ENCODE measurements at places on chromosomes 1 and 21.

DNA sequence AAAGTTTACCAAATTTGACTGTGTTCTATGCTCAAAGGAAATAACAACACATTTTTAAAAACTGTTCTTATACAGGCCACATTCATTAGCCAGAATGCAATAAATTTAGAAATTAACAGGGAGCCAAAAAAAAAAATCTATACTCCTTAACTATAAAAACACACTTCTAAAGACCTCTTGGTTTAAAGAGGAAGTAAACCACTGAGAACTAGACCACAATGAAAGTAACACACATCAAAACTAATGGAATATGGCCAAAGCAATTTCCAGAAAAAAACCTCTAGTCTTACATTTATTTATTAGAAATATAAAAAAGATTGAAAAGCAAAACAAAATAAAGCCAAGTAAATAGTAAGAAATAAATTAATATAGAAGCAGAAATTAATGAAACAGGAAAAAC is 48.9 kb upstream of the GADD45A start:
- DNase-seq: no peak

DNA sequence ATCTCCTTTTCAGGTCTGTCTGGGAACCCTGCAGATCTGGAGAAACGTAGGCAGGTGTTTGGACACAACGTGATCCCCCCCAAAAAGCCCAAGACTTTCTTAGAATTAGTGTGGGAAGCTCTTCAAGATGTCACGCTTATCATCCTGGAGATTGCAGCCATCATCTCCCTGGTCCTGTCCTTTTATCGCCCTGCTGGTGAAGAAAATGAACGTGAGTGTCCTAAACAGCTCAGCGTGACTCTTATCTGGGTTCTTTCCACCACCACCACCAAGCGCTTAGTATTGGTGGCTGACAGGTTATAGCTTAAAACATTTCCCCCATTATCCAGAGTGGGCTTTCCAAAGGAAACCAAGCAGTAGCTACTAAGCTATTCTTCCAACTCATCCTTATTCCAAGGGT is 66.8 kb upstream of the LAX1 start:
- DNase-seq: no peak

DNA sequence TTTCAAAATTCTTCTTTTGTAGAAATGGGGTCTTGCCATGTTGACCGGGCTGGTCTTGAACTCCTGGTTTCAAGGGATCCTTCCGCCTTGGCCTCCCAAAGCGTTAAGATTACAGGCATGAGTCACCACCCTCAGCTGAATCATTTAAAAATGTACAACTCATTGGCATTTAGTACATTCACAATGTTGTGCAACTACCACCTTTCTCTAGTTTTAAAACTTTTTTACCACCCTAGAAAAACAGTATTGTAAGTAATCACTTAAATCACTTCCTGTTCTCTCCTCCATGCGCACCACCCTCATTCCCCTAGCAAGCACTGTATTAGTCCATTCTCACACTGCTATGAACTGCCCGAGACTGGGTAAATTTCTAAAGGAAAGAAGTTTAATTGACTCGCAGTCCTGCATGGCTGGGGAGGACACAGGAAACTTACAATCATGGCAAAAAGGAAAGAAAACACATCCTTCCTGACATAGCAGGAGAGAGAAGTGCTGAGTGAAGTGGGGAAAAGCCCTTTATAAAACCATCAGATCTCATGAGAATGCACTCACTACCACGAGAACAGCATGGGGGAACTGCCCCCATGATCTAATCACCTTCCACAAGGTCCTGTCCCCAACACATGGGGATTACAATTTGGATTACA is 14.4 kb upstream of the THEM5 start:
- no peak for DNase-seq

DNA sequence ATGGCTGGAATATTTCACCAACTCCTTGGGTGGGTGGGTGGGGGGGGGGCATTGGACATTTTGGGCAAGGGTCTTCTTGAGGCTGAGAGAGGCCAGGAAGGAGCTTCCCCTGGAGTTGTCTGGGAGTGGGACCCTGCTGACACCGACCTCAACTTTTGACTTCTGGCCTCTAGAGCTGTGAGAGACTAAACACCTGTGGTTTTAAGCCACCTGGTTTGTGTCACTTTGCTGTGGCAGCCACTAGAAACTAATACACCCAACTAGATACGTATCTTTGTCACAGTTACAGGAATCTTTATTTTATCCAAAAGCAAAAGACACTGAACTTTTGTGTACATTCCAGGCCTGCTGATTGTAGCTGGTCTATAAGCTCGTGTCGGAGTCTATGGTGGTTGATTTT is 9.9 kb upstream of the RIPK4 start:
- no peak for DNase-seq

GRCh38 chr1:111504097-111504496 is 664 bp upstream of the ADORA3 start:
- DNase-seq: no peak
